Fibroblast of skin of right biceps (primary cell): ENCODE measurements at places on chromosomes 6 and 20.
A peak's percentile ranks its signal among the peaks of the same experiment; 100 is the strongest.

DNA sequence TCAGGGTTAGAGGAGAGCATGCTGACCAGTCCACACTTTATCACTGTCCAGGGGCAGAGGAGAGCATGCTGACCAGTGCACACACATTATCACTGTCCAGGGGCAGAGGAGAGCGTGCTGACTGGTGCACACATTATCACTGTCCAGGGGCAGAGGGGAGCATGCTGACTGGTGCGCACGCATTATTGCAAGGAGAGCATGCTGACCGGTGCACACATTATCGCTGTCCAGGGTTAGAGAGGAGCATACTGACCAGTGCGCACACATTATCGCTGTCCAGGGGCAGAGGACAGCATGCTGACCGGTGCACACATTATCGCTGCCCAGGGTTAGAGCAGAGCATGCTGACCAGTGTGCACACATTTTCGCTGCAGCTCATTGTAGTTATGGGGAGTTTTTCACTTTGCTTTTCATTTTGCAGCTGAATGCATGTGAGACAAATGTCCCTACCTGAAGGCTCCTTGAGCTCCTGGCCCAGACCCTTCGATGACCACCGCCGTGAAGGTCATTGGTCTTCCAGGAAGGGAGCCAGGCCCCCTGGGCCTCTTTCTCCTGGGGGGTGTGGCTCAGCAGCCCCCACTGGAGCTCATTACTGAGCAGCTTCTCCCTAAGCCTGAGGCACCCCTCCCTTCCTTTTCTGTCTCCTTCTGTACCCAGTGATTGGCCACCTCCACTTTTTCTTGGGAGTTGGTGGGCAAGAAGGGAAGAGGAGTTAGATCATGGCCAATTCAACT is 178.8 kb upstream of the AFDN start:
- DNase-seq, result no peak

DNA sequence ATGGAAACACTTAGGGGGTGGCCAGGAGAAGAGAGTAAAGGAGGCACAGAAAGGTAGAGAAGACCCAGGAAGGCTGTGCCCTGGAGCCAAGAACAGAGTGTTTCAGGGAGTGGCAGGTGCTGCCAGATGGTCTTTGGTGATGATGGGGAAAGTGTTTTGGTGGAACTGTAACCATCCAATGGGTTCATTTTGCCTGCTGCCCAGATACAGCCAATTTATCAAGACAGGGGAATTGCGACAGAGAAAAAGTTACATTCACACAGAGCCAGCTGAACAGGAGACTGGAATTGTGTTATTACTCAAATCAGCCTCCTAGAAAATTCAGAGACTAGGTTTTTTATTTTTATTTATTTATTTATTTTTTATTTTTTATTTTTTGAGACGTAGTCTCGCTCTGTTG is 5.2 kb downstream of the ZNF341 start:
- no peak for DNase-seq

DNA sequence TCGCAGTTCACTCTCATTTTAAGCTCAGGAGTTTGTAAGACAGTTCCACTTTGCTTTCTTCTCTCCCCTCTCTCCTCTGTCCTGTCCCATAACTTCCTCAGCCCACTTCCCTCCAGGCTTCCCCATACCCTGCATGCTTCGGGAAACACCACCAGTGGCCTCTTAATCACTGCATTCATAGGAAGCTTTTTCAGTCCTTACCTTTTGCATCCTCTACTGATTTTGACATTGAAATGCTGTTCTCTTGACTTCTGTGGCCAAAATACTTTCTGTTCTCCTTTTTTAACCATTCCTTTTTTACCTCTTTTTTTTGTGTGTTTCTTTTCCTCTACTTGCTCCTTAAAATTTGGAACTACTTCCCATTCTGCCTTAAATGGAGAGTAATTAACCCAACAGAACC is 69.7 kb downstream of the HIVEP1 start:
- DNase-seq, result no peak

DNA sequence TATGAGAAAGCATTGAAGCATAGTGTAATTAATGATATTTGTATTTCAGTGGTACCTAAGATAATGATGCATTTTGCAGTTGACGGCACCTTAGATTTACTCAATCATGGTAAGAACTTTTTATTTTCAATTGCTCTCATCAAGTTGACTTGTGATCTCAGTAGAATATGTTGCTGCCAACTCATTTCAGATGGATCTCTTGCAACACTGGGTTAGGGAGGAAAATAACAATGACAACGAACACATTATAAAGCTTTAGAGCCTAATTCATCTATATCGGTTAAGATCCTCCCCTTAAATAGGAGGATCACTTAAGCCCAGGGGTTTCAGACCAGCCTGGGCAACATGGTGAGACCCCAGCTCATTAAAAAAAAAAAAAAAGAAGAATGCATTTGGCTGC is 18.0 kb upstream of the TBC1D22B start:
- DNase-seq, result peak; percentile 25

- DNase-seq, result no peak
These were observed 544 bp upstream of the NRM start for GRCh38 chr6:30691208-30691847.

DNA sequence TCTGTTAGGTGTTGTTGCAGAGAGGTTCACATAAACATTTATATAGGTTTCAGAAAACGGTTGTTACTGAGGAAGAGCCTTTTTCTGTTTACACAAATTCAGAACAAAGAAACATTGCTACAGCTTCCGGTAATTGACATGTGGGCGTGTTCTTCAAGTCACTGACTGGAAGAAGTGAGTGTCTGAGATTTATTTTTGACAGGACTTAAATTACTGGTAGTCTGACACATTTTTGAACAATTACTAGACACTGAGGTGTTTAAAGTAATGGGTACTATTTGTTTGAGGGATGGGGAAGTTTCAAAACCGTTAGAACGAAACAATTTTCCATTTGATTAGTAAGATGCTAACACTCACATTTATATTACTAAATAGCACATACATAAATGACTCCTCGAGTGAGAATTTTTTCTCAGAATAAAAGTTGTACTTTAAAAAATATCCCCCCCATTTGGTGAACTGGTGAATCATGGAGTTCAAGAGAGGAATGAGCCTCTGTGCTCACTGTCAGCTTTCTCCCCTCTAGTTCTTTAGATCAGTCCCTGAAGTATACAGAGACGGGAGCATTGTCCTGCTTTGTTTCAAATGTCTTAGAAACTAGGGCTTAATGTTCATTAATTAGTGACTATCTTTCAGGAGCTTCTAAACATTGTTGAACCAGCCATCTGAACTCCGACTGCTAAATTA is 98.7 kb downstream of the TSHZ2 start:
- DNase-seq, result peak; percentile 71

GRCh38 chr6:148887181-148887580 is 140.4 kb downstream of the UST start:
- DNase-seq, result no peak

- DNase-seq, result no peak
These were observed 80.1 kb upstream of the SLC22A16 start for GRCh38 chr6:110556317-110557110.

- DNase-seq, result no peak
These were observed 597 bp upstream of the GLYATL3 start for GRCh38 chr6:49499126-49499525.

DNA sequence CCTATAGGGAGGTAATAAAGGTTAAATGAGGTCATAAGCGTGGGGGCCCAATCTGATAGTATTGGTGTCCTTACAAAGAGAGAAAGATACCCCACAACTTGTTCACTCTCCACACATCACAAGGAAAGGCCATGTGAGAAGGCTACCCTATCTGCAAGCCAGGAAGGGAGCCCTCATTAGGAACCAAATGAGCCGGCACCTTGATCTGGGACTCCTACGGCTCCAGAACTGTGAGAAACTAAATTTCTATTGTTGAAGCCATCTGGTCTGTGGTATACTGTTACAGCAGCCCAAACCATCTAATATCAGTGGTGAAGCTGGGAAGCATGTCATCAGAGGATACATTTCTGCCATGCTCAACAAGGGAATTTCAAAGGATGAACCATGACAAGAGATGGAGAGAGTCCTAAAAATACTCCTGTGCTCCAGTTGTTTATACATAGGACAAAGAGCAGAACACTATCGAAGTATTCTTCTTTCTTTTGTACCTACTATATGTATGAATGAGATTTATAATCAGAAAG is 10.4 kb downstream of the COX7A2 start:
- DNase-seq, result no peak

GRCh38 chr20:45254383-45255262 is at the start of gene SLPI:
Gene SLPI (minus strand): TSS chr20:45254564. CDS start chr20:45254543, 21 bp downstream.
- no peak for DNase-seq

DNA sequence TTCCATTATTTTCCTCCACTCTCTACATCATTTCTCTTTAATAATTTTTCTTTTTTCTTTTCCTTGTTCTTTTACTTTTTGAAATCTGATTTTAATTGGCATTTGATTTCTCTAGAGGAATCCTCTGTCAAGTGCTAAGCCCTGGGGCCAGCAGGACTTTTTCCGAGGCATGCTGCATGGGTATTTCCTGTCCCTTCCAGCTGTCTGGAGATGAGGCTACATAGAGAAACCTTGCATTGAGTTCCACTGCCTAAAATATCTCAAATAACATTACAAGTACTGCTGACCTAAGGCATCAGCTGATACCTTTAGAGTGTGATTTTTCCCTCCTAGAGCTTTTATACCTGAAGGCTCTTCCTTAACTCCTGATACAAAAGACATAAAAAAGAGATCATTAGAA is 6.2 kb downstream of the RNF217 start:
- no peak for DNase-seq

- DNase-seq, result no peak
These were observed 16.7 kb upstream of the LMBRD1 start for GRCh38 chr6:69813508-69813907.

DNA sequence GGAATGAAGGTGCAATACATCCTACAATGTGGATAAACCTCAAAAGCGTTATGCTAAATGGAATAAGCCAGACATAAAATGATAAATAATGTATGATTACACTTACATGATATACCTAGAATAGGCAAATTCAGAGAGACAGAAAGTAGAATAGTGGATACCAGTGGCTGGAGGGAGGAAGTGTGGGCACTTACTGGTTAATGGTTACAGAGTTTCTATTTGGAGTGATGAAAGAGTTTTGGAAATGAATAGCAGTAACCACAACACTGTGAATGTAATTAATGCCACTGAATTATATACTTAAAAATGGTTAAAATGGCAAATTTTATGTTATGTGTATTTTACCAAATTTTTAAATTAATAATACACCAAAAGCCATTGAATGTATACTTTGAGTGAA is 71.4 kb upstream of the CST7 start:
- no peak for DNase-seq

DNA sequence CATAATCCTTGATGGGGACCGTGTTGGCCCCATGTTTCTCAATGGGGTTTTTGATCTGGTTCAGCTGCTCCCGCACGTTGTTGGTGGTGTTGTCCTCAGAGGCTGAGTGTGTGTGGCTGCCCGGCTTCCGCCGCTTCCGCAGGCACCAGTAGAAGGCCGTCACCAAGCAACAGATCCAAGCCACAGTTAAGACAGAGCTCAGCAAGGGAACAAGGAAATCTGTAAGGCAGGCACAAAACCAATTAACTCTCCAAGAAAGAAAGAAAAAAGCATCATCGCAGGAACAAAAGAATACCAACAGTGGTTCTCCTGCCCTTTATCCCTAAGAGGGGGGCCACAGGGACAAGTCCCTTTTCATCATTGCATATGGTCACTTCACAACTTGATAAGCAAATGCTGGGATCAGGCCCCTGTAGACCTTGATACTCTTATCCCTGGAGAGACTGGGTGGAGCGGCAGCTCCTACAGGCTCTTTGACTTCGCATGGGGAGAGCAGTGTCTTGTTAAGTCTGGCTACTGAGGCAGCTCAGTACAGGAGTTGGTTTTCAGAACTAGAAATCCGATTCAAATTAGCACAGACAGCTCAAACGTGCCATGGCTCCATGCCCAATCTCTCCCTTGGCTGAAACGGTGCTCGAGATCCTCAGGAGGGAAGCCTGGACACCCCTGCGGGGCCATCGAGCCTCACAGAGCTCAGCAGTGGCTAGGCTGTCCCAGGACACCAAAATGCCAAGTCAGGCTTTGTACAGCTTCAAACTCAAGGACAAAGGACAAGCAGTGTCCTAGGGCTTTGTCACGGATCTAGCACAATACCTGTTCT is 33.9 kb downstream of the JAG1 start:
- no peak for DNase-seq

- DNase-seq, result no peak
These were observed 262.4 kb upstream of the MARCKS start for GRCh38 chr6:113594726-113595125.

DNA sequence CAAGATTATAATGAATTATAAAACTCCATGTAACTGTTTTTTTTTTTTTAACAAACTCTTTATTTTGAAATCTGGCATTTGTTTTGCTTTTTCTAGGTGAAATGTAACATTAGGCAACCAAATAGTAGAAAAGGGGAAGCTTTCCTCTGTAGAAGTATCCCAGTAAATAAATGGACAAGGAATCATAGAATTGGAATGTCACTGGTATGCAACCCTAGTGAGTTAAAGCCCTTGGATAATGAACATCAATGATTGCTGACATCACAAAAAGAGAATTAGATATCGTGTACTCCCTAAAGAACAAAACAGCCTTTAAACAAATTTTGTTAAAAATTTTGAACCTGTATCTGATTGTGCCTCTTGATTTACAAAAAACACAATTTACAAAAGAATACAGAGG is 93.9 kb upstream of the OGFRL1 start:
- peak; percentile 74 for DNase-seq

DNA sequence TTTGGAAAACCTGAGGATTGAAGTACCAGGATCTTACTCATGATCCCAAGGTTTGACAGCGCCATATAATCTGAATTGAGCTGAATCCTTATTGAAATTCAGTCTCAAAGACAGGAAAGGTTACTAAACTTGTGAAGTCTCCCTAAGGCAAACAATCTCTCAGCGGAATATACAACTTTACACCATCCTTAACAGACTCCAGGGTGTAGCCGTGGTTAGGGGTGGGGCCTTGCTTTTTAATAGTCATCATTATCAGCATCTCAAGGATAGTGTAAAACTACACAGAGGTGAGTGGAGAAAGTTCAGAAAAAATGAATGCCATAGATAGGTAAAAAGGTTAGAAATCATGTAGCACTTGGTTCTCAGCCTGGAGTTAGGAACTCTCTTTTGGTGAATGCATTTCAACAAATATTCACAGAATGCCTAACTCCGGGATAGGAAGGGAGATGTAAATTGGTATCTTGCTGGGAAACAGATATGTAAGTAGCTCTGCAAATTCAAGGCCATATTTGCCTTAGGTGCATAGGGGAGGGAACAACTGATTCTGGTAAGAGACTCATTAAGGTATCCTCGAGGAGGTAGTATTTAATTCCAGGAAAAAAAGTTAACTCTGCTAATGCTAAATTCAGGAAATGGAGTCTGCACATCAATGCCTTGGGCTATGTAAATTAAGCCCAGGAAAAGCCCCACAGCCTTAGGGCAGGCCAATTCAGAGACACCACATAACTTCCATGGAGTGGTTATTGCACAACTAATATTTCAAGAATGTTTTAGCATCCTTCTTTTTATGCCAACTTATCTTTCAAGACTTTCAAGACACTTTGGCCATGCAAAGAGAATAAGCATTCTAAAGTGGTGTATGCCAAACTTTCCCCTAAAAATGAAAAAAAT is 61.6 kb downstream of the SNAP25 start:
- peak; percentile 33 for DNase-seq

- no peak for DNase-seq
These were observed 414 bp downstream of the SIM1 start for GRCh38 chr6:100464162-100464851.

GRCh38 chr6:56199956-56200355 is 47.4 kb downstream of the COL21A1 start:
- DNase-seq, result peak; percentile 39
